ENCODE measurements at places on chromosomes 12 and 14.

- DNase-seq, result no peak
Observed at GRCh38 chr14:50839048-50839447, 8.1 kb upstream of the NIN start.

DNA sequence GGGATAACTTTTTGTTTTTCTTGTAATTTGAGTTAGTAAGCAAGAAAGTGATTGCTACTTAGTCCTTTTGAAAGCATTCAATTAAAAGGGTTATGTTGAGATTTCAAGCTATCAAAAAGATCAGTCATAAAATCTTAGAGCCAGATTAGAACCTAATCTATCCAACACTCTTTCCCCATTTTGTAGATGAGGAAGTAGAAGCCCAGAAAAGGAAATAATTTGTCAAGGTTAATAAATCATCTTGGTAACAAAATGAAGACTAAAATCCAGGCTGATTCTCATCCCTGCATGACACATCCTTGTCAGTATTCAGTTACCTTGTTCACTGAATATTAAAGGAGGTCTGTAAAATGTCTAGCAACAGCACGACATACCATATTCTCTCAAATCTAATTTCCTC, 26.5 kb downstream of the PPP1R13B start:
- no peak for DNase-seq

GRCh38 chr14:73246387-73247150, 9.3 kb downstream of the PAPLN start:
- no peak for DNase-seq

GRCh38 chr12:106138633-106139421, at the start of gene NUAK1:
Gene NUAK1, minus strand, starts transcription at chr12:106138954. Its CDS starts 301 bp downstream, at chr12:106138653.
- DNase-seq, result peak; percentile 82

DNA sequence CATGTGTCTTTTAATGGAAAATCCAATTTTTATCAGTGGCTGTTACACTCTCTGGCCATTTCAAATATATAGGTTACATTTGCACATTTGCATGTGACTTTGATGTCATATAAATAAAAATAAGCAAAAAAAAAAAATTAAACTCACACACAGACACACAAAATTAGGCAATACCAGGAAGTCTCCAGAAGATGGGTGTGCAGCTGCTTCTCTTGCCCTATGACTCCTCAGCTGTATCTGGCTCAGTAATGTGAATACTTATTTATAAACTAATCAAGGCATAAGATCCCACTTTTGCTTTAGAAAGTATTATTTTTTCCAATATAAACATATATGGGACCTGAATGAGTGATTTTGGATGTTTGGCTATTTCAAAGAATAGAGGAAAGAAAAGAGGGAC, 461.1 kb downstream of the LRIG3 start:
- peak; percentile 13 for DNase-seq
